Natural killer cell treated with Interleukin-12 subunit alpha and Interleukin-12 subunit beta and Interleukin-15 and Interleukin-18, amount 100 ng/mL, for 72 hours (primary cell): ENCODE measurements at places on chromosomes 7 and 10. TPM values are rescaled to one million over a fixed set of nuclear protein-coding genes. Genes with fewer than 3 reads are reported as not detected.

GRCh38 chr10:92042541-92042940 is 119.0 kb downstream of the BTAF1 start:
- DNase-seq: no peak

GRCh38 chr7:15757041-15758000 is 70.8 kb upstream of the MEOX2 start:
- no peak for DNase-seq

DNA sequence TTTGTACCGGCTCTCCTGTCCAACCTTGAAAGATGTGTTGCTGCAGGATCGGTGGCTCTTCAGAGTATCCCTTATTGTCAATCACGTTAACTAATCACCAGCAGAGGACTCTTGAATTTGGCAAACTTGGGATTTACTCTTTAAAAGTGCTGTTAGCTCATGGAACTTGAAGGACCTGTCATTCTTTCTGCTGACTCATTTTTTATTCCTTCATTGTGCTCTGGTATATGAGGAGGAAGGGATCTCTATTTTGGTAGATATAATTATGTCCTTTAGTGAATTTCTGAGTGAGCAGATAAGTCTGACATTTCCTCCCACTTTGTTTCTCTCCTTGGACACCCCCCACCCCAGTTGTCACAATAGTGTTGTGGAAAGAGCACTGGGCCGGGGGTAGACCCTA is 175.1 kb upstream of the HDAC9 start:
- DNase-seq: no peak

The IFIT1B gene
- total RNA-seq: not detected

- no peak for DNase-seq
Measured at GRCh38 chr10:93867525-93867924, 26.3 kb upstream of the SLC35G1 start.

- DNase-seq: no peak
Measured at GRCh38 chr10:102450124-102450373, 1.3 kb downstream of the C10orf95 start.

GRCh38 chr10:32318476-32318896 is 28.5 kb downstream of the EPC1 start:
- no peak for DNase-seq

DNA sequence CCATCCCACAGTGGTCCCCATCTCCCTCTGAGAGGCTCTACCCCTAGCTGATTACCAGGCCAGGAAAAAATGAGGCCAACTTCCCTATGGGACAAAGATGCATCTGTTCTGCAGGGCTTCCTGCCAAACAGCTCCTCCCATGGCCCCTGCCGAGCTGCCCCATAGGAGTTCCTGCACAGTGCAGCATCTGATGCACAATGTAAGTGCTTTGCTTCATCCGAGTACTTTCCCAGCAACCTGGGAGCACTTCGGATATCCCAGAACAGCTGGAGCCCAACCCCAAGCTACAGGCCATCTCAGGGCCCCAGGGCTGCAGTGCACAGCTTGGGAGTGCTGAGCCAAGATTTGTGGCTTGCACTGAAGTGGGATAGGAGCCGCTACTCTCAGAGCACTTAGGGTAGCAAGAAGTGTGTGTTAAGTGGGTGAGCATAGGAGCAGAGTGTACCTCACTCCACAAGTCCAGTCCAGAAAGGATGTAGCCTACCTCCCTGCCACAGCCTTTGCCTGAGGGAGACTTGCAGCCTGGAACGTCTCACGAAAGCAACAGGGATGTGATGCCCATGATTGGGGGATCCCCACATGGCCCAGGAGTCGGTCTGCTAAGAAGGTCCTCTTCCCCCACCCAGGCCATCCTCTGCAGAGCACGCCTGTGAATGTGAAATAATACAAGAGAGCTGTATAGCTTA is 209.6 kb upstream of the VWC2 start:
- DNase-seq: no peak

- no peak for DNase-seq
Measured at GRCh38 chr10:47402641-47403301, 18.7 kb upstream of the ZNF488 start.

The TMEM139 gene
- not detected for total RNA-seq

The PWWP2B gene
- 15.2 TPM for total RNA-seq

The TMEM229A gene
- total RNA-seq: not detected

DNA sequence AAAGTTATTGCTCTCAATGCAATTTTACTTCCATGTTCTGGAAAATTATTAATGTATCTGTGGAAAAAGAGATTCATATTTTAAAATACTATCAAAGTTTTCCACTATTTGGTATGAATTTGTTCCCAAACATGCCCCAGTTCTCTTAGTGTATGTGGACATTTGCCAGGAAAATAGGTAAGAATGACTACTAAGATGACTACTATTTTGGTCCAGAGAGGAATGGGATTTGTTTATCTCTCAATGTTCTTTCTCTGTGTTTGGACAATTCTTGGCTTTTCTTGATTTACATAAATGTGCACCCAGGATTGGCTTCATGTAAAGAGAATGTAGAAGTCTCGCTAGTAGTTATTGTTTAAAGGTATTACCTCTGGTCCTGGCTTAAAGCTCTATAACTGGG is 60.3 kb upstream of the POT1 start:
- DNase-seq: no peak

The CYP2C9 gene
- not detected for total RNA-seq

- DNase-seq: no peak
Measured at GRCh38 chr10:96244354-96244753, 27.0 kb downstream of the BLNK start.

GRCh38 chr7:28957064-28957750 is 923 bp downstream of the TRIL start:
- no peak for DNase-seq

The NPC1L1 gene
- 0.12 TPM for total RNA-seq
